ENCODE measurements at places on chromosomes 12 and 14. TPM values are rescaled to one million over a fixed set of nuclear protein-coding genes. Genes with fewer than 3 reads are reported as not detected.
A peak's percentile ranks its signal among the peaks of the same experiment; 100 is the strongest.

Gene MYH6
- not detected for total RNA-seq

Gene TAC3
- total RNA-seq, result not detected

Gene DAO
- not detected for total RNA-seq

- no peak for DNase-seq
Measured at GRCh38 chr12:56657416-56658379, 11.9 kb upstream of the ATP5F1B start.

- DNase-seq, result no peak
Measured at GRCh38 chr14:91341751-91342154, 75.9 kb downstream of the CCDC88C start.

GRCh38 chr12:52813885-52814709 is at the start of gene KRT4:
TSS of gene KRT4 (minus strand) at chr12:52814116. CDS start at chr12:52814058, 58 bp downstream.
- DNase-seq, result no peak

GRCh38 chr14:24692382-24693352 is 58.7 kb upstream of the GZMB start:
- no peak for DNase-seq

GRCh38 chr12:46677749-46678148 is 148.0 kb downstream of the SLC38A4 start:
- DNase-seq, result no peak

DNA sequence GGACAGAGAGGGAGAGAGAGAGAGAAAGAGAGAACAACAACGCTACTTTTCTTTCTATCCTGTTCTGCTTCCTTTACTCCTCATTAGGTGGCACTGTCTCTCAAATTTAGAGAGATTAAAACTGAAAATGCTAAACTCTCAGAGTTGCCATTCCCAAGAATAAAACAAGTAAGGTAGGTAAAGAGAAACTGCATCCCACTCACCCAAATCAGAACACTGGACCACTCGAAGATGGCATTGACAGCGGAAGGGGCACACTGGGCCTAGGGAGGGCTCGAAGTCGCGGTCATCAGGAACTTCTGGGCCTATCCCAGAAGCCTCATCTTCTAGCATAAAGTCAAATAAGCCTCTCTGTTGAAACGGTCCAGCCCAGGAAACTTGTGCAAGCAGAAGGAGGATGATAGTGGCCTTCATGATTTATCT is 4.5 kb downstream of the DCN start:
- peak; percentile 2 for DNase-seq

- DNase-seq, result no peak
Measured at GRCh38 chr12:23684121-23684520, 265.3 kb downstream of the SOX5 start.

DNA sequence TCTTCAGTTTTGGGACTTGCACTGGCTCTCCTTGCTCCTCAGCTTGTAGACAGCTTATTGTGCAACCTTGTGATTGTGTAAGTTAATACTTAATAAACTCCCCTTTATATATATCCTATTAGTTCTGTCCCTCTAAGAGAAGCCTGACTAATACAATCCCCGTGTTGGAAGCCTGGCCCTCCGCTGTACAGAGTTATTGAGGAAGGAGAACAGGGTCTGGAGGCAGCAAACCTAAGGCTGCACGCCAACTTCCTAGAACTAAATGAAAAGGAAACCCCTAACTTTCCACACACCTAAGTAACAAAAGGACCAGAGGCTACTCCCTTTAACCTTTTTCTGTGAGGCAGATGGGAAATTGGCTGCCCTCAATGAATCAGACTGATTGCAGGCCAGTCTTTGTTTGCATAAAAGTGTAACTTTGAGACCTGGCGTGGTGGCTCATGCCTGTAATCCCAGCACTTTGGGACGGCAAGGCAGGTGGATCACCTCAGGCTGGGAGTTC is 42.6 kb upstream of the LIMA1 start:
- DNase-seq, result no peak

DNA sequence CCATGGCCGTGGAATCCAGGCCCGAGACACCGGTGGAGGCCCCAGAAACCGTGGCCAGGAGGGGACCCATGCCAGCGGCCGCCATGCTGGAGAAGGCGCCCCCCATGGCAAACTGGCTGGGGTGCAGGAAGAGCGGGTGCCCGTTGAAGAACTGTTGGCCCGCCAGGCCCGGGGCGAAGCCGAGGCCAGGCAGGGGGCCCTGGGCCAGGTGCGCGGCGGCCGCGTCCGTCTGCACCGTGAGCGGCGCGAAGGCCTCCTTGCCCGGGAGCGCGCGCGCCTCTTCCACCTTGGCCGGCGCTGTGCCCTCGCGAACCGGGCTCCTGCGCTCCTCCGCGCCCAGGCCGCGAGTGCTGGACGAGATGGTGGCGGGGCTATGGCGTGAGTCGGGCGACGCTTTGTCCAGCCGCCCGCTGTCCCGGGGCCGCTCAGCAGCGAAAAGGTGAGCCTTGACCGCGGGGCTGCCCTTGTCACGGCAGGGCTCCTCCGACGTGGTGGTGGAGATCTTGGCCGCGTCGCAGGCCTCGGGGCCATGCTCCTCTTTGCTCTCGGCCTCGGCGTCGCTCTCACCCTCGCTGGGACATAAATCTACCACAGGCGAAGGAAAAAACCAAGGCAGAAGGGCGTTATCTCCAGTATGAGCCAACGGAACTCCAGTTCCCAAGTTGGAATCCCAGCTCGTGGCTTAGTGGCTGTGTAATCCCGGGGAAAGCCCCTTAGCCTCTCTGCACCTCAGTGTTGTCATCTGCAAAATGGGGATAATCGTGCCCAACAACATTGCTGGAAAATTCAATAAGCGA is 9.5 kb downstream of the TBX3 start:
- DNase-seq, result no peak

Data from B cell (primary cell).